Inflammatory macrophage treated with lipopolysaccharide for 1 hour (primary cell): ENCODE measurements at places on chromosomes 1 and 21.

- DNase-seq = no peak
Measured at GRCh38 chr1:162169031-162169790, 99.7 kb downstream of the NOS1AP start.

GRCh38 chr1:168834225-168834872 is 105.3 kb upstream of the DPT start:
- DNase-seq = peak; percentile 61

GRCh38 chr1:108152782-108153222 is 47.3 kb downstream of the SLC25A24 start:
- DNase-seq = peak; percentile 97

- no peak for DNase-seq
Measured at GRCh38 chr1:172605641-172606040, 53.3 kb upstream of the FASLG start.

GRCh38 chr21:44614161-44614631 is 2.3 kb downstream of the KRTAP10-8 start:
- no peak for DNase-seq

DNA sequence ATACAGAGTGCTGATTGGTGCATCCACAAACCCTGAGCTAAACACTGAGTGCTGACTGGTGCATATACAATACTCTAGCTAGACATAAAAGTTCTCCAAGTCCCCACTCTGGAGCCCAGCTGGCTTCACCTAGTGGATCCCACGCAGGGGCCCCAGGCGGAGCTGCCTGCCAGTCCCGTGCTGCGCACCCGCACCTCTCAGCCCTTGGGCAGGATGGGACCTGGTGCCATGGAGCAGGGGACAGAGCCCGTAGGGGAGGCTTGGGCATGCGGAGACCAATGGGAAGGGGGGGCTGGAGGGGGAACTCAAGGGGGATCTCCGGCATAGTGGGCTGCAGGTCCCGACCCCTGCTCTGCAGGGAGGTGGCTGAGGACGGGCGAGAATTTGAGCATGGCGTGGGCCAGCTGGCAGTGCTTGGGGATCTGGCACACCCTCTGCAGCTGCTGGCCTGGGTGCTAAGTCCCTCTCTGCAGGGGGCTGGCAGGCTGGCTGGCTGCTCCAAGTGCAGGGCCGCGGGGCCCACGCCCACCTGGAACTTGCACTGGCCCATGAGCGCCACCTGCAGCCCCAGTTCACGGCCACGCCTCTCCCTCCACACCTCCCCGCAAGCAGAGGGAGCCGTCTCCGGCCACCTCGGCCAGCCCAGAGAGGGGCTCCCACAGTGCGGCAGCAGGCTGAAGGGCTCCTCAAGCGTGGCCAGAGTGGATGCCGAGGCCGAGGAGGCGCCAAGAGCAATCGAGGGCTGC is 104.9 kb downstream of the NTMT2 start:
- DNase-seq = no peak

- DNase-seq = peak; percentile 47
Measured at GRCh38 chr1:121483961-121484424, 299.2 kb downstream of the SRGAP2C start.

DNA sequence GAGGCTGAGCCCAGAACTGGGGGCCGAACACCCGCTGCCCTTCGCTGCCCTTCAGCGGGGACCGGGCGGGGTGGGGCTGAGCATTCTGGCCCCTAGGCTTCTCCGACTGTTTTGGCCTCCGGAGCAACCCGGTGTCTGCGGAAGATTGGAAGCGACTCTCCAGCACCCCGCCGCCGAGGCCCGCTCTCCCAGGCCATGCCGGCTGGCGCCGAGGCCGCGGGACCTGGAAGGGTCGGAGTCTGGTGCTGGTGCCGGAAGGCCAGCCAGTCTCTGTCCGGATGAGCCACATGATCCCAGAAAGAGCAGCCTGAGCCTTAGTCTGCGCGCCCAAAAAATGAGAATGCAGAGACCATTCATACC is 272.0 kb downstream of the FOXD2 start:
- no peak for DNase-seq

DNA sequence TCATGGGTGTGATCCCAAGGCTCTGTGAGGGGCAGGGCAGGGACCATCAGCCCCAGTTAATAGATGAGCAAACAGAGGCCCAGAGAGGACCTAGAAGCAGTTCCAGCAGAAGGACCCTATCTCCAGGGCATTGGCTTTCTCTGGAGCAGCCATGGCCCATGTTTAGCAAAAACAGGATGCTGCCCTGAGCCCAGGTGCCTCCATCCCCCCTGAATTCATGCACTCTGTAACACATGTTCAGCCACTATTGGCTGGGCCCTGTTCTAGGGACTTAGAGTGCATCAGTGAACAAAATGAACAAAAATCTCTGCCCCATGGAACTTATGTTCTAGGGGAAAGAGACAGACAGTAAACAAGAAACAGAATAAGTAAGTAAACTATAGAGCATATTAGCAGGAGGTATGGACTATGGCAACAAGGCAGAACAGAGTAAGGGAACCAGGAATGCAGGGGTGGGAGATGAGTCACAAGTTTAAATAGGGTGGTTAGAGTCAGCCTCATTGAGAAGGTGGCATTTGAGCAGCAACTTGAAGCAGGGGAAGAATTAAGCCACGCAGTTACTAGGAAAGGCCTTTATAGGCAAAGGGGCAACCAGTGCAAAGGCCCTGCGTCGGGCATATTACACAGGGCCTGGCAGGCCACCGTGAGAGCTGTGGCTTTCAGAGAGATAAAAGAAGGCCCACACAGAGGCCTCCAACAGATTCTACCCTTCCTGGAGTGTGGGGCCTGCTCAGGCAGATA is 185.9 kb upstream of the EDN2 start:
- DNase-seq = peak; percentile 58

DNA sequence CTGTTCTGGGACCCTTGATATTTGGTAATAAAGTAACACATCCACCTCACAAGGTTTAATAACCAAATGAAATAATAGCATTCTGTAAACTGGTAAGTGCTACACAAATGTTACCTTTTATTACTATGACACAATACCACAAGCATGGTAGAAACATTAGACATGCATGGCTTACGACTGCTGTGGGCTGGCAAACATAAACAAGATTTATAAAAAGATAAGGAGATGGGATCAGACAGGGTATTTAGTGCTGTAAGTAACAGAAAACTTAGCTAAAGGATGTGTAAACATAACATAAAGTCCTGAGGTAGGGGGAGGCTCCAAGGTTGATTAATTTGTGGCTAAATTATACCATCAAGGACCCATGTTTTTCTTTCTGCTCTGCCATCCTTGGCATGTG is 212.6 kb downstream of the BARHL2 start:
- DNase-seq = no peak

DNA sequence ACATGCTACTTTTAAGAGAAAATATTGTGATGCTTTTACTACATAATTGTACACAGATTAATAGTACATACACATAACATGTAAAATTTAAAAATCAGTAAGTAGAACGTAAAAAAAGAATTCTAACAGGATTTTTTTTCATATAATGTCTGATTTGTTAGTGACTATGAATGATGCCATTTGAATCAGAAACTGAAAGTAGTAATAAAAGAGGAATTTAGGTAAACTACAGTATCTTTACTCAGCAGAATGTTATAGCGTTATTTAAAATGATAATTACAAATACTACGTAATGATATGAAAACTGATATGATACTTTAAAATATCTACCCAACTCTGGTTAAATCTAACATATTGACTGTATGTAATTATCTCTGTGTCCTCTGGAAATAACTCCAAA is 116.1 kb downstream of the DENND1B start:
- DNase-seq = peak; percentile 42

DNA sequence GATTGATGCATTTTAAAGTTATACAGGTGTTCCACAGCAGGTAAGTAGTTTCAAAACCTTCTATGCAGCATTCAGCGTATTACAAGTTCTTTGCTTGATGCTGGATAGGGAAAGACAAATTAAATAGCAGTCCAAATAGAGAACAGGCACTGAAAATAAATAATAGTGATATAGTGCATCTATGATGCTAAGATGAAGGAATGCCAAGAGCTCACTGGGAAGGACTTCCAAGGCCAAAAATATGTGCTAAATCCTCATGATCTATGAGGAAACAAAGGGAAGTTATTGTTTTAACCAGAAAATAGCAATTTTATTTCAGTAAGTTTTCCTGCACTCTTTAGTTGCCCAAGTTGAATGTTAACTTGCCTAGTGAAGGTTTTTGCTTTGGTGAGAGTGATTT is 127.8 kb upstream of the GREM2 start:
- DNase-seq = no peak

DNA sequence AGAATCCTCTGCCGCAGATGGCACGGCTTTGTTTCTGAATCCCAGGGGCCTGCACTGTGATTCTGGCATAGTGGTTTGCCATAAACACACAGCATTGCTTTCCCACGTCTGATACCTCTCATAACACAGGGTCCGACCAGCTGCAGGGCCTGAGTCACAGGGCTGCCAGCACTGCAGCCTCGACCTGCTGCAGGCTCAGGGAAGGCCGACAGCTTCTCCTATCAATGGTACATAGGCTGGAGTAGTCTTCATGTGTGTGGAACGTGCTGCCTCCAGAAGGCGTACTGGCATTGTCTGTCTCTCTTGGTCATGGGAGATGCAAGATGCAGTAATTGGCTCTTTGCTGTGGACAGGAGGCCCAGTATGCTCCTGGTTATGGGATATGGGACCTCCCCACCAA is 53.5 kb upstream of the PDE9A start:
- no peak for DNase-seq

DNA sequence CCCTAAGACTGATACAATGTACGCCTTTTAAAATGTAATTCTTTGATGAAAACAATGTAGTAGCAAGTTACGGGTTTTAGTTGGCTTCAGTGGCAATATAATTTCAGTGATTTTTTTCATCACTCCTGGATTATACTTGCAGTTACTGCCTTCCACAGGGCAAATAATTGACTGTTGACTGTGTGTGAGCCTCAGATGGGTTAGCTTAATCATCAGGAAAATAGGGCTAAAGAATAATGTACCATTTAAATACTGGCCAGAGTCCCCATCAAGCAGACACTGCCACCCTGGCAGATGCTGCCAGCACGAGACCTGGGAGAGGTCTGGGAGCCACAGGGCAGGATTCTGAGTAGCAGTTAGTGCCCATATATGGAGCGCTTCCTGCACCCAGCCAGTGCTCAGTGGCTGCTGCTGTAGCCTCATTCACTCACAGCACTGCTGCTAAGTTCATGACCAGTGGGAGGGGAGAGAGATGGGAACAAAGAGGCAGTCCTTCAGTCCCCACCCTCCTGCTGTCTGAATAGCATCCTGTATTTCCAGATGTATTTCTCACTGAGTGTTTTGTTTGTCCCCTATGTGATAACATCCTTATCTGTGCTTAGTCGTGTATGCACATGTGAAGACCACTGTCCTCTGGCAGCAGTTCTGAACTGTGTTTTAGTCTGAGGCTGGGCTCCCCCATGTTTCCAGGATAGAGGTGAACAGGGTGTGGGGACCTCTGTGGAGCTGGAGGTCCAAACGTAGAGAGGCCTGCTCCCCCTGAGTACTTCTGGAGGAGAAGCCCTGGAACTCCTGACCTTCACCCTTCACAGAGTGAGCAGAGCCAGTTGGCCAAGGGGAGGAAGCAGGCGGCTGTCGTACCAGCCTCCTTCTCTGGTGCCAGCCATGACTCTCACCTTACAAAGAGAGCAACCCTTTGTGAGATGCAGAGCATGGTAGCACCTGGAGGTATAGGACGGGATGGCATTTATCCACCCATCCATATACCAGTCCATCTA is 80.4 kb downstream of the ADARB1 start:
- DNase-seq = no peak

- no peak for DNase-seq
Measured at GRCh38 chr1:26618561-26618960, 77.3 kb upstream of the ARID1A start.

DNA sequence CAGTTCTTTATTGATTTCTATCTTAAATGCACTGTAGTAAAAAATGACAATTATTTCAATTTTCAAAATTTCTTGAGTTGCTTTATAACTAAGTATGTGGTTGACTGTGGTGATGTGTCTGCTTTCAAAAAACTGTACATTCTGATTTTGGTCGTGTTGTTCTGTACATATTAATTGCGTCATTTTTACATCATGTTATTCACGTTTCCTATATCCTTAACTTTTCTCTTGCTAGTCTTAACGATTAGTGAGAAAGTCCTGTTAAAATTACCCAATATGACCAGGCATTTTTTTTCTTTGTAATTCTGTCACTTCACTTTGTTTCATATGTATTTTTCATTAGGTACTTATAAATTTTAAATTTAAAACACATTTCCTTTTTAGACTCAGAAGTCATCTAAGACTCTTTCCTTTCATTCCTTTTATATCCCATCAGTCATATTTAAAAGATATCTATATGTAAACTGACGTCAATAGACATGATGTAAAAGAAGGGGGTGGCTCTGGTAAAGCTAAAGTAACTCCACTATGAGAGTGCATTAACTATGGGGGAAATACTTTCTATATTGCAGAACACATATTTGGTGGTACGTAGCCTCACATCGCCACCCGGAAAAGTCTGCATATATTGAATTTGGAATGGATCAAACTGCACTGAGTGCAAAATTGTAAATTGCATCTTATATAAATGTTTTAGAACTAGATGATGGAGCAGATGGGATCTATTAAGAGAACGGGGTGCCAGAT is 1.1 kb upstream of the COA6 start:
- DNase-seq = peak; percentile 62

DNA sequence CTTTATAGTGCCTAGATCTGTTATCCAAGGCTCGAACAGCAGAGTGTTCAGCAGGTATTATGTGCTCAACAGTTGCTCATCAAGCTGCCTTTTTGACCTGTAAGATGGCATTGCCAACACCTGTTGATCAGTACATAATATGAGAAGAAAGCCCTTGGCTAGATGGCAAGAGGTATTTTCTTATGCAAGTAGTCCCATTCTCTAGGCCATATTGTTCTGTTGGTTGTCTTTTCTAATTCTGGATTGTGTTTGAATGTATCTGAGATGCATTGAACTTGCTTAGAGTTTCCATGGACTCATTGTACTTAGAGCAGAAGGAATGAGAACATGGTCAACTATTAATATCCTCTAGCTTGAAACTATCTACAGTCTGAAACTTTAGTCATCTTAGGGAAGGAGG is 57.4 kb downstream of the LRRC8D start:
- no peak for DNase-seq

GRCh38 chr21:29104239-29104708 is 26.2 kb upstream of the MAP3K7CL start:
- DNase-seq = no peak

GRCh38 chr1:55773211-55773940 is 558.2 kb upstream of the USP24 start:
- DNase-seq = no peak

DNA sequence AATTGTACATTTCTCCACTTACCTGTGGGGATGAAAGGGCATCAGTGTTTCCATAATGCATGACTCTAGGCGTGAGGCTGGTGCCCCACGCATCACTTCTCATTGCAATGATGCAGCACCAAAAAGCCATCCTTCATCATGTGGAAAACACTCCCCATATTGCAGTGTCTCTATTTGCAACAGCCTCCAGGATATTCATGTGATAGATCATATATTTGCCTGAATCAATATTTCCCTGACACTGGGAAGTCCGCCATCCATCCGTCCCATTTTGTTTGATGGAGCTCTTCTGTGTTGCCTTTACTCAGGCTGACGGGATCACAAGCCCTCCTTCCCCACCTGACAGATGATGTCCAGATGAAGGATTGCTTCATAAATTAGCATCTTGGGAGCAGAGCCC is 74.5 kb upstream of the CAMK1G start:
- no peak for DNase-seq

- DNase-seq = no peak
Measured at GRCh38 chr1:19577561-19577960, 66.5 kb upstream of the NBL1 start.

GRCh38 chr21:45802956-45803617 is 159.6 kb downstream of the PCBP3 start:
- DNase-seq = no peak
